Colonic mucosa (tissue), 4 donors: ENCODE measurements at places on chromosomes 11 and 22. TPM values are rescaled to one million over a fixed set of nuclear protein-coding genes. Genes with fewer than 3 reads are reported as not detected.

DDIAS gene
- 2.5 TPM for total RNA-seq

TYR gene
- total RNA-seq, result not detected

OR2AG2 gene
- total RNA-seq, result 0.47 TPM

MRGPRX3 gene
- not detected for total RNA-seq

PLCB3 gene
- 108 TPM for total RNA-seq

GRAP2 gene
- total RNA-seq, result 2.1 TPM

OR2AG1 gene
- not detected for total RNA-seq

OOSP1 gene
- total RNA-seq, result not detected

JOSD1 gene
- 52.4 TPM for total RNA-seq

SYT9 gene
- 0.05 TPM for total RNA-seq

GAL3ST1 gene
- total RNA-seq, result 18.8 TPM

FERMT3 gene
- total RNA-seq, result 16.6 TPM

GRCh38 chr11:15145615-15146014 is 30.9 kb downstream of the INSC start:
- peak; percentile 79 for DNase-seq

GRCh38 chr11:117439256-117439655 is 111.6 kb downstream of the CEP164 start:
- DNase-seq, result no peak

DNA sequence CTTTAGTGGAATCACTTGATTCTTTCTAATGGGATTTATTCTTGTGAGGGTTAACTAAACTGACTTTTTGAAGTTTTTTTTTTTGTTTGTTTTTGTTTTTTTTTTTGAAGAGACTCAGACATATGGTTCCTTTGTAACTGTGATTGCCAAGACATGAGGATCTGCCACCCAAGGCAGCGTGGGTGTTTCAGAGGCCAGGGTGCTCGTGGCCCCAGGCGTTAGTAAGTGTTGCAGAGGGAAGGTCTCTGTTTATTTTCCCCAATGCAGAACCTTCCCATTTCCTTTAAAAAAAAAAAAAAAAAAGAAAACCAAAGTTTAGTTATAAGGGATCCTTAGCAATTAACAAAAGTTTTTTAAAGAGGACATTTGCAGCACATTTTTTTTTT is 94.8 kb downstream of the CTTN start:
- no peak for DNase-seq

DNA sequence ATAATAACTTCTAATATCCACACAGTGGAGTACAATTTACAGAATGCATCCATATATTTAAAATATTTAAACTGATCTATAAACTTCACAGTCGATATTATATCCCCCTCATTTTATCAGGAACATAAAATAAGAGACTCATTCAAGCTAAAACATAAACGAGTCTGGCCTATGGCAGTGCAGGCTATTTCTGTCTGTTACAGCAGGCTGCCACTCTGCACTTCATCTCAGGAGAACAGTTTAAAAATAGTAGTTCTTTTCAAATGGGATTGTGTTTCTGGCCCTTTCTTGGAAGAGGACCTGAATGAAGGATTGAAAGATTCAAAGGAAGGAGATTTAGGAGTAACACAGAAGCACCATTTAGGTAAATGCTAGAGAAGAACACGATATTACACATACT is 915.7 kb downstream of the NTM start:
- no peak for DNase-seq

GRCh38 chr22:46043816-46044620 is 67.1 kb upstream of the WNT7B start:
- DNase-seq, result peak; percentile 69

- no peak for DNase-seq
Measured at GRCh38 chr11:79813551-79813950, 372.7 kb upstream of the TENM4 start.

- DNase-seq, result no peak
Measured at GRCh38 chr11:127412722-127413380, 412.3 kb upstream of the KIRREL3 start.

- no peak for DNase-seq
Measured at GRCh38 chr11:119092880-119093842, 8.5 kb downstream of the HMBS start.

- DNase-seq, result peak; percentile 74
Measured at GRCh38 chr11:88666364-88666763, 328.8 kb upstream of the CTSC start.

- no peak for DNase-seq
Measured at GRCh38 chr22:47432683-47433082, 670.2 kb downstream of the TBC1D22A start.

GRCh38 chr11:66607126-66607834 is 9.2 kb upstream of the RBM14 start:
- DNase-seq, result peak; percentile 89

DNA sequence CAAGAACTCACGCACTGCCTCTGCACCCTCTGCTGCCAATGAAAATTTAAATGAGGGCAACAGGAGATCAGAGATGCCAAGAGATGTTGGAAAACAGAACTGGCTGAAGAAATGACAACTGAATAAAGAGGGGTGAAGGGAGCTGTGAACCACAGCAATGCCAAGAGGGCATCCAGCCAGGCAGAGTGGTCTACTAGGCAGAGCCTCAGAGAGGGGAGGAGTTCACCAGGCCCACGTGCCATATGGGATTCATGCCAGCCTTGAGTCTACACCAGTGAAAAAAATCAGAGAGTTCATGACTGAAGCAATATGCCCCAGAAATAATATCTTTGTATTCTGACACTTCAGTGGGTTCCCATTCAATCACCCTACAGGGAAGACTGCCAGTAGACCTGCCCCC is 4.4 kb downstream of the APOL2 start:
- no peak for DNase-seq

GRCh38 chr22:35346596-35347220 is 34.2 kb upstream of the HMOX1 start:
- DNase-seq, result no peak

DNA sequence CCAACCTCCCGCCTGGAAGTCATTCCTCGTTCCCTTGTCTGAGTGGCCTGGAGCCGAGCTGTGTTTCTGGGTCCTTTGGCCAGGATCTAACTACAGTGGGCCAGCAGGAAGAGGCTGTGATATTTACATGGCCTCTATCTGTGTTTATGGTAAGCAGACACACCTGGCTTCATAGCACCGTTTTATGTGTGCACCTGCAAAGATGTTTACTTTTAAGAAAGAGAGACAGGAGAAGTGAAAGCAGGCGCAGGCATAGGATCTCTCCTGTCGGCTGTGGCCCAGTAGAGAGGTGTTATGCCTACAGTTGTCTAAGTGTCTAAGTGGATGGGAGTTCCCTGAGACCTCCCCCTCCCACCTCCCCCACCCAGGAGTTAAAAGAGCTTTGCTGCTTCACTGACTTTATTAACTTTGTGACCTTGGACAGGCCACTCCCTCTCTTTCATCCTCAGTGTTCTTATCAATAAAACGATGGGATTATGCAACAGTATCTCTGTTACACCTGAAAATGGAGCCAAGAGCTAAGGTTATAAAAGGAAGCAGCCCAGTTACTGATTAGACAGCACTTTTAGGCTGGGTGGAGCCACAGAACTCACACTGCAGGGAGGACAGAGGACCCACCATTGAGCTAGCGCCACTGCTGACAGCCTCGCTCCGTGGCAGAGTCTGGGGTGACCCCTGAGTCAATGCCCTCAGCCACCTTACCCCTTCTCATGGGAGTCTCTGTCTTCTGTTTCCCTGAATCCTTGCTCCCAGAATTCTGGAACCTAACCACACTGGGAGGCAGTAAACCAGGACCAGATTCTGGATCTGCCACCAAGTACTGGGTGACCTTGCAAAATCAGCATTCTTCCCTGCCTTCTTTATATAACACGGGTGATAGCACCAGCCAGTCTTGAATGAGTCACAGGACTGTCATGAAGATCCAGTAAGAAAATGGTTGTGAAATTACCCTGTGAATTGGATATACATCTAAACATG is 22.0 kb downstream of the ST14 start:
- peak; percentile 87 for DNase-seq

DNA sequence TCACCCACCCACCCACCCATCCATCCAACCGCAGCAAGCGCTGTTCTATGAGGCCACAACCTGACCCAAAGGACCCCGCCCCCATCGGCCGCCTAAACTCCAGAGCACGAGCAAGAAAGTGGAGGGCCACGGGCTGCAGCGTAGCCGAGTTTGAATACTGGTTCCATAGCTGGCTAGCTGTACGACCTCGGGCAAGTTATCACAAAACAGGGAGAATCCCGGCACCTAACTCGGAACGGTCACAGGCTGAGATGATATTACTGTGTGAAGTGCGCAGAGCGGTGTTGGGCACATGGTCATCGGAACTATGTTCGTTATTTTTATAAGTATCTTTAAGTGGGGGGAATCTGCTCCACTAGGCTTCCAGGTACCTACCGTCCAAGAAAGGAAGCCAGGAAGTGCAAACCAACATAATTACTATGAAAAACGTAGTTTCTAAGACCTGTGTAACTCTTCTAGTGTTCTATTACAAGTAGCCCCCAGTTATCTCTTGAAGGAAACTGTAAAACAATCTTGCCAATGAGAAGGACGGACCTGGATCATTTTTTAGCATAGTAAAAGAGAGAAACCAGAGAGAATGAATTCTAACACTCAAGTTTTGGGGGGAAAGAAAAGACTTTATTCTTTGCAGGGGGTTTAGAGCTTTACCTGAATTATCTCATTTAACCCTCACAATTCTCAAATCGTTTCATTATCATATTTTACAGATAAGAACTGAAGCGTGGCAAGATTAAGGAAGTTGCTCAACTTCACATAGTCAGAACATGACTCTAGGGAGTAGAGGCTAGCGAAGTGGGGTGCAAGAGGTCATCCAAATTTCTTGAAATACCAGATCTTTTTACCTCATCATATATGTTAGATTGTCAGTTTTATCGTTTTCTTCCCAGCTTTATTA is 663 bp upstream of the BUD13 start:
- no peak for DNase-seq

DNA sequence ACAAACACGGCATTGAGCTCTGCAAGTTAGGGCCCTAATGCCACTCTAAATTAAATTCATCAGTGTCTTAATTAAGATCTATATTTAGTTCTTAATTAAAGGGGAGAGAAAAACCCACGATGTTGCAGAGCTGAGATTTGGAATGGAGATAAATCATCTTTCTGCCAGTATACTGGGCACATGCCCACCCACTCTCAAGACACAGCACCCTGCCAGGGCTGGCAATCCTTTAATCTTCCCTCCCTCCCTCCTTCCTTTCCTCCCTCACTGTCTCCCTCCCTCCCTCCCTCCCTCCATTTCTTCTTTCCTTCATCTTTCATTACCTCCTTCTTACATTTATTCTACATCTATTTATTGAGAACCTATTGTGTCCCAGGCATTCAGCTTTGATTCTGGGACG is 194.8 kb downstream of the BUD13 start:
- no peak for DNase-seq

DNA sequence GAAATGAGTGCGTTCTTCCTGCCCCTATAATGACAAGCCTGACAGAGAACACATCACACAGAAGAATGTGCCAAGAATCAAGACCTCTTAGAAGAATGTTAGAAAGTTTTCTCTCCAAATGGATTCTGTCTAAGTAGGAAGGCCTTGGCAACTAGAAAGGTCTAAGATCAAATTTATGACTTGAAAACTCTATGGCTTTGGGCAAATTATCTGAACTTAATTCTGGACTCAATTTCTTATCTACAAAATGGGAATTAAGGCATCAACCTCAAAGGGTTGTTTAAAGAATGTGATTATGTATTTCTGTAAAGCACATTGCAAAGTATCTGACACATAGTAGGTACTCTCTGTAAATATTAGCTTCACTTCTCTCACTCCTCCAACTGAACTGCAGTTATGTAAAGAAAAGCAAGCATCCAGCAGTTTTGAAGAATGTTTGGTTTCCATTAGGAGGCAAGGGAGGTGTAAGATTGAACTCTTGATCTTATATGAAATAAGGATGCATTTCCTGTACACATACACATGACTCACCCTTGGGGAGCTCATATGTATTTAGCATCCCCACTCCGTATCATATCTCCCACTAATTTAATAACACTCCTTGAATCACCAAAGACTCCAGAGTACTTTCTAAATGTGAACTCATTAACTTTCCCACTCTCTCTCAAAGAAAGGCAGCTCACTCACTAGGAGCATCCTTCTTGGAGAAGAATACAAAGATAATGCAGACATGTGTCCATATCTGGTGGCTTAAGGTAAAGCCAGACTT is 77.6 kb downstream of the ETS1 start:
- no peak for DNase-seq
